ENCODE measurements at places on chromosomes 3 and 15.

GRCh38 chr3:129583289-129583688 lies 23.2 kb downstream of the PLXND1 start:
- DNase-seq, result no peak

DNA sequence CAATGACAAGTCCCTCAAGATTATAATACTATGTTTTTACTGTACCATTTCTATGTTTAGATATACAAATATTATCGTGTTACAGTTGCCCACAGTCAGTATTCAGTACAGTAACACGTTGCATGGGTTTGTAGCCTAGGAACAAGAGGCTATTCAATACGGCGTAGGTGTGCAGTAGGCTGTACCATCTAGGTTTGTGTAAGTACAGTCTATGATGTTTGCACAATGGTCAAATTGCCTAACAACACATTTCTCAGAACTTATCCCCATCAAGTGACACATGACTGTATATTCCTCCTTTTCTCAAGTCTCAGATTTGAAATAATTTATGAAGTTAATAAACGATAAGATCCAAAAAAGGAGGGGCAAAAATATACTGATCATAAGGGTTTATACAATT lies 21.7 kb downstream of the ZDHHC3 start:
- no peak for DNase-seq

DNA sequence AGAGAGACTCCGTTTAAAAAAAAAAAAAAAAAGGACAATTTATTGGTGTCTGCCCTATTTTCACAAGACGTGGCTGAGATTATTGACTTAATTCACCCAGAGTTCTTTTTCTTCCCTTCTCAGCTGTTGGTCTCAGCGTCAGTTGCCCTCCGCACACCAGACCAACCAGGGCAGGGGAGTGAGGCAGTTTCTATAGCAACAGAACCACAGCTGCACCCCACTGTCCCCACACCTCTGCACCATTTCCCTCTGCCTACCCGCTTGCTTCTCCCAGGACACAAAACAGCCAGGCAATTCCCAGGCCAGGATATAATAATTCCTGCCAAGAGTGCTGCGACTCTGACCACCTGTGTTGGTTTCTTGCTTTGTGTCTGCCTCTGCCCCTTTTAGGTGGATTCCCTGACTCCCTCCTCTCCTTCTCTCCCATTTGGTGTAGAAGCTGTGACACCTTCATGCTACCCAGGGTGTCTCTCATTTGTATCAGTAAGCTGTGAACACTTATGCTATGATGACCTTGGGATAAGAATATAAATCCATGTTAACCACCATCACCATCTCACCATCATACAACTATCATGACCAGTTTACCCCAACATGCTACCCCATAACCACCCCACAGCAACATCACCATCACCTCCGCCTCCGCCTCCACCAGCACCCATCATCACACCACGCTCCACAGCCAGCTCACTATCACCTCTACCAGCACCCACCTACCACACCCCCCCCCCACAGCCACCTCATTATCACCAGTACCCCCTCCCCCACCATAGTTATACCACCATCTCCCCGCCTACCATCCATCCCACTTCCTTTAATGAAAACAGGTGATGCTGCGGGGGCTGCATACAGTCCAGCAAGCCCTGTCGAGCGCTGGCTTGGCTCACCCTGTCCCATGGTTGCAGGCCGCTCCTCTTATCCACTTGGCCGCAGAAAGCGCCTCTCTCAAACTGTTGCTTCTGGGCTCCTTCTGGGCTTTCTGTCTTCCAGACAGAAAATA lies 589 bp downstream of the EPB42 start:
- no peak for DNase-seq

GRCh38 chr3:11168881-11169805 lies 14.8 kb downstream of the HRH1 start:
- no peak for DNase-seq

DNA sequence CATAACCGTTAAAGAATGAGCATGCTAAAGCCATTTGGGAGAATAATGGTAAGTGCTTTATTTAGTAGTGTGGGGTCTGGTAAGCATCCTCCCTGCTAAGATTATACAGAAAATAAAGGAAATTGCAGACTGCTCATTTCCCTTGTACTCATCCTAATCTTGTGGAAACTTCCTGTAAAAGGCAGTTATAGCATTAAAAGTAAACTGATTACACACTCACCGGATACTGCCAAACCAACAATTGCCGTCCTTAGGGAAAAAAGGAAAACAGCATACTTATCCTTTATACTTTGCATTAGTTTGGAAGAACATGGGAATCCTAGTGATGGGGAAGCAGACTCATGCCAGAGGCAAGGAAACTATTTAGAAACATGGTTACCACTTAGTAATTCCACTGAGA lies 5.3 kb upstream of the SPRED1 start:
- DNase-seq, result no peak

GRCh38 chr3:104787306-104787705 lies 579.4 kb upstream of the ALCAM start:
- no peak for DNase-seq

DNA sequence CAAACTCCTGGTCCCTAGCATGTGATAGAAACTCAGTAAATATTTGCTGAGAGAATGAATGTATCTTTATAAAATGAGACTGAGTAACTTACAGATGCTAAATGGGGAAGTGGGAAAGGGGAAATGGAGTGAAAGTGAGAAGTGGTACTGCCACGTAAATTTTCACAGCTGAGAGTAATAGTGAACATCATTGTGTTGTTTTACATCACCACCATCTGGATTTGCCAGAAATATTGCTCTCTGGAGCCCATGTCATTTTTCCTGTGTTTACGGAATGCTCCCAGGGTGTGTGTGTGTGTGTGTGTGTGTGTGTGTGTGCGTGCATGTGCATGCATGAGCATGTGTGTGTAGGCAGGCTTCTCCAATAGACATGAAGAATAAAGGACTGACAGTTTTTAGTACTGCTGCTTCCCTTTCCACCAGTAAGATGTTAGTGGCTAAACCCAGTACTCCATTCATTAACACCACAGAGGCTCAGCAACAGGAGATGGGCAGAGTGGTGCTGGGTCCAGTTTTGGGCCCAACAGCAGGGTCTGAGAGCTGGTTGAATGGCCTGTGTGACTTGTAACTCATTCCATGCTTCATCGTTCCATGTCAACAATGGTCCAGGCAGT lies 57.3 kb downstream of the DIPK2A start:
- DNase-seq, result no peak

GRCh38 chr3:10281951-10282350 lies 10.8 kb downstream of the GHRL start:
- DNase-seq, result peak; percentile 66

GRCh38 chr3:129360171-129360611 lies 68.2 kb downstream of the EFCAB12 start:
- no peak for DNase-seq

GRCh38 chr3:57256844-57257243 lies 29.3 kb downstream of the APPL1 start:
- no peak for DNase-seq

DNA sequence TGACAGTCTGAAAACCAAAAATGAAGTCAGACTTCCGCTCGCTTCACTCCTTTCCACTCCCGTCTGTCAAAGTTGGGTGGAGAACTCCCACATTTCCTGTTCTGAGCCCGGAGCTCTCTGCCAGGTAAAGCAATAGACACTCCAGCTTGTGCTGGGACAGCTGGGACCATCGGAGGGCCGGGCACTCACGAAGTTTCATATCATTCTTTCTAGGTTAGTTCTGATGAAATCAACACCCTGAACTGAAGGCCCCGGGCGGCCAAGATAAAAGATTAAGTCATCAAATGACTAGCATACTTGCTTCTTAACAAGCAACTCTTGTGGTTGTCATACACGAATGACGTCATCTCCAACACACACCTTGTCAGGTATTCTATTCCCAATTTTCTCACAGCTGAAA lies 42.1 kb downstream of the MAGI1 start:
- DNase-seq, result peak; percentile 25

Data from fibroblast of the aortic adventitia (primary cell).